ENCODE measurements at places on chromosomes 3 and 15.

DNA sequence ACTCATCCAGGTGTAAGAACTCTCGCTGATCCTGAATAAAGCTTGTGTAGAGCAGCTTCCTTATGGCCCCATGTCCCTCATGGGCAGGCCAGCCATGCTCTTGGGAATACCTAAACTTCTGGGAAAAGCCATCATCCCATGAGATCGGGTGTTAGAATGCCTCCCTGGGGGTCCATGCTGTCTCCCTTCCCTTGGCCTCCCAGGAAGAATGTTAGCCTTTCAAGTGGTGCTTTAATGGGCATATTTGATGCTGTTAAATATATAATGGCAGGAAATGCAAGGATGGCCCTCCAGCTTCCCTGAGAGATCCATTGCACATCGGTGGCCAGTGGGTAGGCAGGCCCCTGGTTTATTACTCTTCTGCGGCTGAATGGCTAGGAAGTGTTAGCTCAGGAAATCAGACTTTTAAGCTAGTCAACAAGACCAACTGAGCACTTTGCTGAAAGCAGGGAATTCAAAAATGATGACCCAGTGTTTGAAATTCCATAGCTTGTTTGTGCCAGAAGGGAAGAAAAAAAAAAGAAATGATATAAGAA is 60.5 kb upstream of the LRTM1 start:
- DNase-seq = no peak

- DNase-seq = peak; percentile 11
Observed at GRCh38 chr15:36831904-36832287, 252.5 kb downstream of the CDIN1 start.

- no peak for DNase-seq
Observed at GRCh38 chr3:45965653-45966052, 22.4 kb downstream of the CXCR6 start.

DNA sequence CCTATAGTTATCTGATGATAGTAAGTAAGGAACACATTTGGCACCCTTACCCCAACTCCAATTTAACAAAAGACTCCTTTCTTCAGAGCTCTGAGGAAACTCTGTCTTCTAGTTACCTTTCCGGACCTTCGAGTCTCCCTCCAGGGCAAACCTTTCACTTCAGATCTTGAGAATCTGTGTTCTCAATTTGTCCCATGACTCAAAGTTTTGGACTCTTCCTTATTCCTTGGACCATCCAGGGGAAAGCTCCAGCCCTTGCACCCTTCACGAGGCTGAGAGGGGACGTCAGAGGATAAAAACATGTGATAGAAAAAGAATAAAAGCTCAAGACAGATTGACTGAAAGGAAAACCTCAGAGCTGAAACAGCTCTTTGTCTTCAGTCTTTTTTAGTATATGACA is 76.9 kb downstream of the CTNNB1 start:
- DNase-seq = no peak

DNA sequence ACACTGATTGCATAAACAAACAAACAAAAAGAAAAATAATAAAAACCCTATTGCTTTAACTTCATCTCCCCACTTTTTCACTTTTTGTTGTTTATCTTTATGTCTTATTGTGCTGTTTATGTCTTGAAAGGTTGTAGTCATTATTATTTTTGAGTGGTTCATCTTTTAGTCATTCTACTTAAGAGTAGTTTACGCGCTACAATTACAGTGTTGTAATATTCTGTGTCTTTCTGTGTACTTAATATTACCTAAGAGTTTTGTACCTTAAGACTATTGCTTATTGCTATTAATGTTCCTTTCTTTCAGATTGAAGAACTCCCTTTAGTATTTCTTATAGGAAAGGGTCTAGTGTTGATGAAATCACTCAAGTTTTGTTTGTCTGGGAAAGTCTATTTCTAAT is 28.1 kb downstream of the TM4SF18 start:
- no peak for DNase-seq

- DNase-seq = peak; percentile 72
Observed at GRCh38 chr15:65638681-65639089, 16.9 kb downstream of the SLC24A1 start.

GRCh38 chr3:60291115-60291514 is 960.1 kb downstream of the FHIT start:
- DNase-seq = no peak

DNA sequence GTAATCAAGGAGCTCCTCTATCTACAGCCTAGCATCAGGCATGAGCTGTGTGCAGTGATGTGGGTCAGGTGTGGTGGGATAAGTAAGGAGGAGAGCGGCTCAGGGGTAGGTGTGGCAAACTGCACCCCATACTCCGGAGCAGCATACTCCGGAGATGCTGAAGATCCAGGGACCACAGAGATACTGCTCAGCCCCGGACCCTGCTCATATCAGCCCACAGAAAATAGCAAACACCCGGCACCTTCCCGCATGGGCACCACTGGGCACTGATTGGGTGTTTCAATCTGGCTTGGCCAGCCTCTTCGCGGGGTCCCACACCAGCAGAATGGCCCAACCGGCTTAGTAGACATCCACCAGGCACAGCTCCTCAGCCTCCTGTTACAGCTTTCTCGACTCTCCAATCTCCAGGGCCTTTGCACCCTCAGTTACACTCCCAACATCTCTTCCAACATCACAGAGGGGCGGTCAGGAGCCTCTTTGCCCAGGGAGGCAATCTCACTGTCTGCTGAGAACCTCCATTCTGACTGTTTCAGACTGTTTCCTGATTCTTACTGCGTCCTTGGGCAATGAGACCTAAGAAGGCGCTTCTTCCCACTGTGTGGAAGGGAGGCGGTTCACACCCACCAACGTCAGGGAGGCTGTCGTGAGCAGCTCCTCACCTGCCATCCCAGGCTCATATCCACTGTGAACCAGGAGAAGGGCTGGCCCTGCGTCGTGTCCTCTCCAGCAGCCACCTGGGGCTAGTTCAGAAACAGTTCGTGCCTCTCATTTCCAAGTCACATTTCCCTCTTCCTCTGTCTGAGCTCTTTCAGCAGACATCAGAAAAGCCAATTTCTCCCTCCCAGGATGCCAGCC is 59.8 kb downstream of the CAPN7 start:
- no peak for DNase-seq

DNA sequence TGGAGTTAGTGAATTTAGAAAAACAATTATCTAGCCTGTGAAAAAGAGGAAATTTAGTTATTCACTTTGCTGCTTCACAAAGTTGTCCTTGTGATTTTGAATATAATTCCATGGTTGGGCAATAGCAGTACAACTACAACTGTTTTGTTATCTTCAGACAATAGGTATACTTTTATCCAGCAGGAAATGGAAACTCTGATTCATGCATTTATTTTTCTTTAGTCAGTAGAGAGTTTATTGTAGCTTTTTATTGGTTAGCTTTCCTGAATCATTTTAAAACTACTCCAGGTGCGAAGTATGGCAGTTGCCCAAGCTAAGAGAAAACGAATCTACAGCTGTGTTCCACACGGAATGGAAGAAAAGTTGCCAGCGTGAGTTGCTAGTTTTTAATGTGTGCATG is 80.3 kb downstream of the TM4SF4 start:
- no peak for DNase-seq

DNA sequence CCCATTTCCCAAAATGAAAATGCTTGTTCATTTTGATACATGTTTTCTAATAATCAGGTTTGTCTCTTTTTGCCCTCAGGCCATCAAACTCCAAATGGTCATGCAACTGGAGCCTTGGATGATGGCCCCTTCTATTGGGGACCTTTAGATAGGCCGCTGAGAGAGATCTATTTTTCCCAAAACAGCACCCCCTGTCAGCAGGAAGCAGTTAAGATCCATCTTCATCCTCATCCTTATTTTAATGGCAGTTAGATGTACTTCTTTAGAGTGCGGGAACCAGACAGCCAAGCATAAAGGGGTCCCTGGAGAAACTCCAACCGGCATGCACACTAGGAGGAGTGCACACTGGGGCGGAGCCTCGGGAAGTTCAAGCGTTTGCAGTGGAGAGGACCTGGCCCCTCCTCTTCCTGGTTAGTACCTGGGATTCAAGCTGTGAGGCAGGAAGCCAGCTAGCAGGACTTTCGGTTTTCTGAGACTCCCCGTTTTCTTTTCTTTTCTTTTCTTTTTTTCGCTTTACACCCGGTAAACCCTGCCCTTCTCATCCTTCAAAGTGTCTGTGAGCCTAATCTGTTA is 31.9 kb upstream of the STRIT1 start:
- DNase-seq = no peak

GRCh38 chr3:14279626-14280061 is 101.0 kb downstream of the LSM3 start:
- DNase-seq = no peak

DNA sequence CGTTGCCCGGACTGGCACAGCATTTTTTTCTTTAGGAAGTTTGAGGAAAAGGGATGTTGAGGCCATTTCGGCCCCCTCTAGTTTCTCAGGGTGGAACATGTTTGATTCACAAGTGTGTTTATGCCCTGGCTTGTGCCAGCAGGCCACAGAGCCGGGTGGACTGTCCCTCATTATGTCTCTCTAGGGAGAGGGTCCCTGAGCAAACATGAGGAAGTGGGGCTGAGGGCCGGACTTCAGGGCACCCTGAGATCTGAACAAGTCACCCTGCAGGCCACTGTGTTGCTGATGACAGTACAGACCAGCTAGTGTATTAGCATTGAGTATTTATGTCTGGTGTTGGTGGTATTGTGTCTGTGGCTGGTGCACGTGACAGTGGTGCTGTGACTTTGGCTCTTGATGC is 34.9 kb downstream of the RNU5B-1 start:
- no peak for DNase-seq

GRCh38 chr3:174685796-174686195 is 173.3 kb upstream of the NAALADL2 start:
- DNase-seq = no peak

DNA sequence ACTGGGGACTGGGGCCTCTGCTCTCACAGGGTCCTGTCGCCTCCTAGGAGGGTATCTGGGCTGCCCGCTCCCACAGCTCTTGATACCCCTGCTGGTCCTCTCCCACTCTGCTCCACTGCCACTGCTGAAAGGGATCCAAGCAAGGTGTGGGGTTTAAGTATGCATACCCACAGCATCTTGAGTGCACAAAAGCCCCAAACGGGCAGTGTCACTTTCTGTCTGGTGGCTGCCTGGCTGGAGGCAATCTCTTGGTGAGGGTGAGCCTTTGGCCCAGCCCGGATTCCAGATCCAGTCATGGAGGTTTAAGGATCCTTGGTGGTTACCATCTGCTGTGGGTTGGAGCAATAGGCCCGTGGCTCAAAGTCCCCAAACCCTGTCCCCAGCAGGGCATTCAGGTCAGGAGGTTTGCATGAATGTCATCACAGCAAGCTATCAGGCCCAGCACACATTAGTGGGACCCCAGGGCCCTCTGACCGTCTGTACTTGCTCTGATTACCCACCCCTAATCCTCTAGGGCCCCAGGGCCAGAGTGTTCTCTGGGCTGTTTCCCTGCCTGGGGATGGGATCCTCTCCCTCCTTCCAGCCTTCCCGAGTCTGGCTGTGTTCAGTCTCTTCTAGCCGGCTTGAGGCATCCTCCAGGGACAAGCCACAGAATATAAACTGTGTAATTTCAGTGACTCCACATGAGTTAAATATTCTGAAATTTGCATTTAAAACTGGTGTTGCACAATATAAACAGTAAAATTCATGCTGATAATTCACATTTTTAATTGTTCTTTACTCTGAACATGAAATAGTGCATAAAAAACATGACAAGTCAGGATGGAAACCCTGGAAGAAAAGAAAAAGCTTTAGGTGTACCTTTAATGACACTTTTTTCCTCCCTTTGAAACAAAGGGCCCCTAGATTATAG is 4.9 kb upstream of the TJP1 start:
- no peak for DNase-seq

DNA sequence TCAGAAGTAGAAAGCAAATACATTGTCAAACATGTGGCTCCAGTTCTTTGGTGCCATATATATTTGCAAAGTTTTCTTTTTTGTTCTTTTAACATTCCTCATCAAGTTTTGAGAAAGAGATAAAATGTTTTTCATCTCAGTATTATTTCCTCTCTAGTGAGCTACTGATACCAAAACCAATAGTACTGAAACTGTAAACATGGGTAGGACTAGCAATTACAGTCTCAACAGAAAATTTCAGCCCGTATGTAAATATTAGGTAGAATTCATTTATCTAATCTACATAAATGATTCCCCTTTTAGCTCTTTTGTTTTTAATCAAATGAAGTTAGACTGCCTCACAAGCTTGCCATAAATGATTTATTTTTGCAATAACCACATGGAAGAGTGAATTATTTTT is 21.4 kb downstream of the SECISBP2L start:
- DNase-seq = no peak

DNA sequence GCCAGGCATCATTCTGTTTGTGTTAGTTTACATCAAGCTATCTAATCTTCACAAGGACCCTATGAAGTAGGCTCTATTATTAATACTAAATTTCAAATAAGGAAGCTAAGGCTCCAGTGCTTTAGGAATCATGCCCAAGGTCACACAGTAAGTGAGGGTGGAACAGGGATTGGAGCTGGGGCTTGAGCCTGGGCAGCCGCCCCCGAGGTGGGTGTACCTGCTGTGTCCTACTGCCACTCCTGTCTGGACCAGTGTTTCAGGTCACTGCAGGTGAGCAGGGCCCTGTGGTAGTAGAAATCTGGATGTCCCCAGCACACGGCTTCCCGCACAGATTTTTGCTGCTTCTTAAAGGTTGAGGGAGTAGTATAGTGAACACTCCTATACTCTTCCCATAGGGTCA is 6.5 kb downstream of the KLF13 start:
- DNase-seq = no peak

- no peak for DNase-seq
Observed at GRCh38 chr15:68794863-68795262, 25.8 kb downstream of the ANP32A start.

DNA sequence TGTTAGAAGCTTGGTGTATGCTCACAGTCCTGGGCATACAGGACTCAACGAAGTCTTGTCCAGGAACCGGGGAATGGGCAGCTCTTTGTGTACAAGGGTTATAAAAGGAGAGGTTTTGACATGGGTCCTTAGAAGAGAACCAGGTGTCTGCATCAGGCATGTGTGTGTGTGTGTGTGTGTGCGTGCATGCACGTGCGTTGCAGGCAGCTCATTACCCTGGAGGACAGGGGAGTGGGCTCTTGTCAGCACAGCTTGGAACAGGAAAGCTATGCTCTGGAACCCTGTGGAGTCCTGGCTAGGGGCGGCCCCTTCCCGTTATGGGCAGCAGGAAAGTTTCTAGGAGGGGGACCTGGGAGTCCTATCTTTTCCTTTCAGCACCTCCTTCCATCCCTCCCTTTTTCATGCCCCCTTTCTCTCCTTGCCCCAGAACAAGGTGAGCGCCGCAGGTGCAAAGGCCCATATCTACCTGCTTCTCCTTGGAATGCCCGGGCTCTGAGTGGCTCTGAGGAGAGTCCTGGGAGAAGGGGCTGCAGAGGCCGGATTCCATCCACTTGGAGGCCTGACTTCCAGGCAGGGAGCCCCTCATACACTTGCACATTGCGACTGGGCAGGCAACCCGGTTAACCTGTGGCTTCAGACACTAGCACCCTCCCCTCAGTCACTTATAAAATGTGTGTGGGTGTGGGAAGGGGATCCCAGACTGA is 33.9 kb upstream of the LCTL start:
- no peak for DNase-seq

GRCh38 chr3:33250712-33251111 is 26.5 kb upstream of the FBXL2 start:
- no peak for DNase-seq

DNA sequence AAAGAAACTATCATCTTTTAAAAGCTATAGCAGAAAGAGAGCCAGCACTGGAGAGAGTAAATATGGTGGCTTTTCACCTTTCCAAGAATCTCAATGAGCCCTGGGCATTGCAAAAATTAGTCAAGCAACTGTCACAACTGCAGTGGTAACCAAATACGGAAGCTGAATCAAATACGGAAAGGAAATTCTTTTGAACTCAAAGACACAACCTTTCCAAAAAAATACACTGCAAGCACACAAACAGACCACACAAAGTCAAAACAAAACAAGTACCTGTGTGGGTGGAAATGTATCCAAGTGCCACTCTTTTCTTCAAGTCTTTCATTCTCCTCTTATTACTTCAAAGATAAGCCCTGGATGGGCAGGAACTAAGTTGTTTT is 17.6 kb downstream of the VGLL4 start:
- DNase-seq = no peak

Measured in kidney capillary endothelial cell (primary cell).